Fibroblast of lung (primary cell): ENCODE measurements at places on chromosomes 7 and 10.

GRCh38 chr10:97731346-97732051 is 5.4 kb upstream of the ZFYVE27 start:
- DNase-seq, result peak; percentile 58
- no peak overlapping the region for H3K27ac ChIP-seq
- no peaks in the 10 kb centered on the region for H3K27me3 ChIP-seq
- H3K4me3 ChIP-seq, result no peak overlapping the region
- no peaks in the 10 kb centered on the region for H3K36me3 ChIP-seq

DNA sequence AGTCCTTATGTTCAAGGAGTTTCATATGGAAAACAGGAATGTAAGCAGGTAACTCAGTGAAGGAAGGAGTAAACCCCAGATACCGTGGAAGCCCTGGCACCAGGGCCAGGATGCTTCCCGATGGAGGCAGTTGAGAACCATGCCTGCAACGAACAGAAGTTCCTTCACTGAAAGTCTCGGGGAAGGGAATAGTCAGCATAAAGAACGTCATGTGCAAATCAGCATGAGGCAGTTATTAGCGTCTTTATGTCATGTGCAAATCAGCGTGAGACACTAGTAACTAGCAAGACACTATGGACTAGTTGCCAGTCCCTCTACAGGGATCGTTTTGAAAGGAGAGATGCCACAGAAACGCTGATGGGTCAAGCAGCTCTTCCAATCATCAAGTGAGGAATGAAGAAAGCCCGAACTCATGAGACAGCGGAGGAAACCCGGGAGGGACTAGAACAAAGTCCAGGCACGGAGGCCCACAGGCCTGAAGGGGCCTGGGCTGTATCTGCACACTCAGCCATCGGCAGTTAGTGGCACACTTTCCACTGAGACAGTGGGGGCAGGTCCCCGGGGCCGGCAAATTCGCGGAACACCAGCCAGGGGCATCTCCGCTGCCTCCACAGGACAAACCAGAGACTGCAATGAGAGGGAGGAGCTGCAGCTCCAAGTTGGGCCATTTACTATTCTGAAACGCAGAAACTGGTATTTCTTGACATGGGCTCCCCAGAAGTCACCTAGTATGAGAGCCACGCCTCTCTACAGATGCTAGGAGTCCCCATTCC is 109.6 kb downstream of the SFMBT2 start:
- no peaks in the 10 kb centered on the region for H3K36me3 ChIP-seq
- no peaks in the 10 kb centered on the region for H3K4me1 ChIP-seq
- no peak overlapping the region for H3K4me3 ChIP-seq
- DNase-seq, result no peak

- H3K4me1 ChIP-seq, result no peaks in the 10 kb centered on the region
- no peak overlapping the region for H3K27ac ChIP-seq
- no peak overlapping the region for H3K4me3 ChIP-seq
These were observed 622.5 kb downstream of the TYW1 start for GRCh38 chr7:67619175-67619574.

GRCh38 chr7:142697270-142697669 is 52.0 kb upstream of the PRSS1 start:
- no peak overlapping the region for H3K4me3 ChIP-seq
- no peak for DNase-seq
- no peaks in the 10 kb centered on the region for H3K27me3 ChIP-seq
- H3K27ac ChIP-seq, result no peak overlapping the region
- no peaks in the 10 kb centered on the region for H3K4me1 ChIP-seq

GRCh38 chr7:157871681-157872080 is 534.9 kb downstream of the DNAJB6 start:
- no peak overlapping the region for H3K27ac ChIP-seq
- H3K4me3 ChIP-seq, result no peak overlapping the region
- H3K27me3 ChIP-seq, result no peaks in the 10 kb centered on the region
- DNase-seq, result no peak
- H3K36me3 ChIP-seq, result no peaks in the 10 kb centered on the region

DNA sequence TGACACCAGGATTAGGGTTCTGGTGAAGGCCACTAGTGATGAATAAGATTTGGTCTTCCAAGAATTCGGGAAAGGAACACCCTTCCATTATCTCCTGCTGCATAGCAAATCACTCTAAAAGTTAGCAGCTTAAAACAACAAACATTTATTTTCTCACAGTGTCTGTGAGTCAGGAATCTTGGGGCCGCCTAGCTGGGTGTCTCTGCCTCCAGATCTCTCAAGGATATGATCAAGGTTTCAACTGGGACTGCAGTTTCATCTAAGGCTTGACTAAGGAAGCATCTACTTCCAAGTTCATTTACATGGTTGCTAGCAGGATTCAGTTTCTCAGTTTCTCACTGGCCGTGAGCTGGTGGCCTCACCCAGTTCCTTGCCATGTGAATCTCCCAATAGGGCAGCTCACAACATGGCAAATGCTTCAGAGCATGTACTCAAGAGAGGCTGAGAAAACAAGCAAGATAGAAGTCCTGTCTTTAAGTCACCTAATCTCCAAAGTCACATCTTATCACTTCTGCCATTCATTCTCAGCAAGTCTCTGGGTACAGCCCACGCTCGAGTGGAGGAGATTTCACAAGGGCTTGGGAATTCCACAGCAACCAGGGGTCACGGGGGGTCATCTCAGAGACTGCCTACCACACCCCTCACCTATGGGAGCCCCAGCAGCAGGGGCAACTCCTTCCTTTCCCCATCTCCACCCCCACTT is 26.8 kb downstream of the TLX1 start:
- H3K36me3 ChIP-seq, result no peaks in the 10 kb centered on the region
- H3K4me1 ChIP-seq, result no peaks in the 10 kb centered on the region
- H3K27me3 ChIP-seq, result peaks cover 31% of the 10 kb centered on the region
- no peak for DNase-seq
- no peak overlapping the region for H3K4me3 ChIP-seq
- H3K27ac ChIP-seq, result no peak overlapping the region

DNA sequence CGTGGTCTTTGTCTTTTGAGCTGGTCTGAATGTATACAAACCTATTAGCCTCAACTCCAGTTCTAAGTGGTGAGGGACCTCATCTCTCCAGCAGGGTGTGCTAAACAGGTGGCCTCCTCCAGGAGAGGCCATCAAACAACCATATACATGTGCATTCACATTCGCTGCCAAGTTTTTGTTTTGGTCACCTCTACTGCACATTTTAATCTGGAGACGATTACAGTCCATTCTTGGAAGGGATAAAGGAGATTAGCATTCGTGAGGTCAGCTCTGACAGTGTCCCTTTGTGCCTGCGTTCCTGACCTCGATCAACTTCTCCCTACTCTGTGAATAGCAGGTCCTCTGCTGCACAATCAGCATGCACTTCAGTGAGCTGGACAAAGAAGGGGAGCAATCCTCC is 60.8 kb downstream of the RHOBTB1 start:
- no peaks in the 10 kb centered on the region for H3K27me3 ChIP-seq
- no peak overlapping the region for H3K4me3 ChIP-seq
- DNase-seq, result peak; percentile 33
- no peak overlapping the region for H3K27ac ChIP-seq

GRCh38 chr7:70947181-70947580 is 184.8 kb upstream of the GALNT17 start:
- no peak overlapping the region for H3K4me3 ChIP-seq
- no peaks in the 10 kb centered on the region for H3K4me1 ChIP-seq
- no peaks in the 10 kb centered on the region for H3K27me3 ChIP-seq
- no peak for DNase-seq
- H3K36me3 ChIP-seq, result no peaks in the 10 kb centered on the region

DNA sequence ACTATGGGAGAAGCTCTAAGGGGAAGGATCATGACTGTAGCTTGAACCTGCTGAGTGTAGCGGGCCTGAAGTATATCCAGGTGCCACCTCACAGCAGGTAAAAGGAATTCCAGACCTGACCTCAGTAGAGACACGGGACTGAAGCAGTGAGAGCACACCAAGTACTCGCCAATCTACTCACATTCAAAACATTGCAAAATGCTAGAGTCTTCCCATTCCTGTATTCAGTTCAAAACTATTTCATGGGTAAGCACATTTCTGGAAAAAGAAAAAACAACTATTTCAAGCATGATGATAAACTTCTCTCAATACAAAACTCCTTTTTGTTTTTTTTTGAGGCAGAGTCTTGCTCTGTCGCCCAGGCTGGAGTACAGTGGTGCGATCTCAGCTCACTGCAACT is 121.9 kb upstream of the AUTS2 start:
- no peaks in the 10 kb centered on the region for H3K36me3 ChIP-seq
- no peaks in the 10 kb centered on the region for H3K4me1 ChIP-seq
- H3K27me3 ChIP-seq, result no peaks in the 10 kb centered on the region
- DNase-seq, result peak; percentile 21
- no peak overlapping the region for H3K27ac ChIP-seq

DNA sequence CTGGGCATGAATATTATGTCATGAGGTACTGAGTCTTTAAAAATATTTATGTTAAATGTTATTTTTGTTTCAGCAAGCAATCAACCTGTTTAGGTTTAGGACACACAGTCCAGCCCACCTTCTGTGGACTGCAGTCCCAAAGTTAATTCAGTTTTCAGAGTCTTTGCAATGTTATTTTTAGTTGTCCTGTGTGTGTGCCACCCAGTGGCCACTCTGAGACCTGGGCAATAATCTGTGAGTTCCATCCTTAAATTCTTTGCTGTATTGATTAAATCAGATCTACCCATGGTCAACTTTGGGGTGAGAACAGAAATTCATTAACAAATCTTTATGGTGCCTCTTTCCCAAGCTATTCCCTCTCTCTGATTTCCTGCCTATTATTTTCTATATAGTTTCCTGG is 415.1 kb downstream of the CCSER2 start:
- H3K27me3 ChIP-seq, result no peaks in the 10 kb centered on the region
- H3K36me3 ChIP-seq, result no peaks in the 10 kb centered on the region
- DNase-seq, result no peak
- H3K4me3 ChIP-seq, result no peak overlapping the region
- no peaks in the 10 kb centered on the region for H3K4me1 ChIP-seq
- H3K27ac ChIP-seq, result no peak overlapping the region

GRCh38 chr10:114307731-114308130 is 68.7 kb downstream of the VWA2 start:
- DNase-seq, result no peak
- peaks cover 2% of the 10 kb centered on the region for H3K27me3 ChIP-seq
- H3K4me3 ChIP-seq, result no peak overlapping the region
- H3K4me1 ChIP-seq, result peaks cover 17% of the 10 kb centered on the region

GRCh38 chr7:95963446-95963990 is 191.2 kb downstream of the DYNC1I1 start:
- no peaks in the 10 kb centered on the region for H3K36me3 ChIP-seq
- no peaks in the 10 kb centered on the region for H3K4me1 ChIP-seq
- H3K4me3 ChIP-seq, result no peak overlapping the region
- no peak for DNase-seq
- H3K27me3 ChIP-seq, result no peaks in the 10 kb centered on the region
- no peak overlapping the region for H3K27ac ChIP-seq

- no peaks in the 10 kb centered on the region for H3K4me1 ChIP-seq
- H3K4me3 ChIP-seq, result no peak overlapping the region
- no peaks in the 10 kb centered on the region for H3K36me3 ChIP-seq
- no peak overlapping the region for H3K27ac ChIP-seq
These were observed 576.7 kb upstream of the POT1 start for GRCh38 chr7:125506331-125506730.
